ENCODE measurements at places on chromosomes 7 and 10.

- no peak for DNase-seq
Observed at GRCh38 chr7:39313974-39314373, 252.2 kb upstream of the YAE1 start.

GRCh38 chr7:51456431-51457060, 139.9 kb upstream of the COBL start:
- DNase-seq: no peak

GRCh38 chr10:71158251-71158650, 54.1 kb upstream of the UNC5B start:
- DNase-seq: no peak

DNA sequence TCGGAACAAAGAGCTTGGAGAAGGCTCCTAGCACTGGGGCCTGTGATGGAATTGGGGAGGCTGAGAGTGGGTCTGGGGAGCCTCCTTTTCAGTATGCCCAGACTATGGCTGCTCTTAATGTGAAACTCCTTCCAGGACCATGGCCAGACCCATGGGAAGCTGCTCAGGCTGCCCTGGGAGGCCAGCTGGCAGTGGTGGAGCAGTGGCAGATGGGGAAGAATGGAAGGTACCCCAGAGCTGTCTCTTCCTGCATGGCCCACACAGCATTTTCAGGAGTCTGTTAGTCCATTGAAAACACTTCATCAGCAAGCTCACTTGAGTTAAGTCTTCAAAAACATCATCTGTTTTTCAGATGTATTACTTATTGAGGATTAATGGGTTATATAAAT, 18.5 kb downstream of the NACAD start:
- DNase-seq: no peak

GRCh38 chr7:54090652-54091213, 451.4 kb upstream of the VSTM2A start:
- no peak for DNase-seq

- no peak for DNase-seq
Observed at GRCh38 chr10:78808736-78809367, 259.9 kb upstream of the ZMIZ1 start.
